ENCODE measurements at places on chromosomes 5 and 9. TPM values are rescaled to one million over a fixed set of nuclear protein-coding genes. Genes with fewer than 3 reads are reported as not detected.

Gene SERF1B
- total RNA-seq: 7.2 TPM

Gene GMCL2
- total RNA-seq: not detected

Gene FOXD4L4
- total RNA-seq: 0.10 TPM

Gene LECT2
- not detected for total RNA-seq

Gene IFNA2
- not detected for total RNA-seq

Gene ARHGEF39
- 17.2 TPM for total RNA-seq

Gene PJA2
- total RNA-seq: 55.4 TPM

Gene PPP2R2B
- 0.30 TPM for total RNA-seq

Gene LPAR1
- total RNA-seq: not detected

Gene LAMC3
- 0.91 TPM for total RNA-seq

Gene ACER2
- total RNA-seq: 1.5 TPM

Gene PCDHB16
- total RNA-seq: not detected

Gene COL27A1
- total RNA-seq: 11.4 TPM

Gene FAM221B
- total RNA-seq: not detected

Gene PLGRKT
- total RNA-seq: 27.5 TPM

Gene IFNA21
- total RNA-seq: not detected

Gene TSSK1B
- total RNA-seq: not detected

Gene OBP2B
- not detected for total RNA-seq

Gene F12
- 5.6 TPM for total RNA-seq

Gene ZBTB5
- 7.6 TPM for total RNA-seq

Gene CFAP77
- total RNA-seq: not detected

Gene SH3GL2
- not detected for total RNA-seq

Gene C9orf153
- 0.38 TPM for total RNA-seq

Gene ACTBL2
- not detected for total RNA-seq

Gene CD74
- 290 TPM for total RNA-seq

Gene HSD17B3
- total RNA-seq: not detected

Gene PCDHGB3
- total RNA-seq: not detected

Gene PCDHB2
- total RNA-seq: not detected

Gene PCDHA4
- not detected for total RNA-seq
